ENCODE measurements at places on chromosomes 16 and 17. TPM values are rescaled to one million over a fixed set of nuclear protein-coding genes. Genes with fewer than 3 reads are reported as not detected.

Gene SNX20
- total RNA-seq: not detected

Gene MARVELD3
- total RNA-seq: not detected

Gene MGAT5B
- 0.08 TPM for total RNA-seq

Gene HOXB13
- total RNA-seq: not detected

Gene NME1
- total RNA-seq: 72.3 TPM

Gene CCL14
- not detected for total RNA-seq

Gene ZCCHC14
- total RNA-seq: 9.0 TPM

Gene EME1
- 2.6 TPM for total RNA-seq

Gene CTRL
- total RNA-seq: 0.38 TPM

Gene PSMC3IP
- 2.8 TPM for total RNA-seq

Gene TMEM100
- 1.2 TPM for total RNA-seq

Gene HOXB8
- total RNA-seq: not detected

Gene P2RX1
- total RNA-seq: 1.3 TPM

Gene C17orf58
- 10.8 TPM for total RNA-seq

Gene TBC1D3K
- total RNA-seq: not detected

Gene GRAPL
- total RNA-seq: 0.47 TPM

Gene SLX1A
- 39.7 TPM for total RNA-seq

Data from smooth muscle cell of the coronary artery (primary cell).